Stimulated activated CD8-positive, alpha-beta memory T cell treated with anti-CD3 and anti-CD28 coated beads, Interleukin-15, amount 100 ng/mL, for 4 hours (primary cell): ENCODE measurements at places on chromosomes 12 and 14.
A peak's percentile ranks its signal among the peaks of the same experiment; 100 is the strongest.

DNA sequence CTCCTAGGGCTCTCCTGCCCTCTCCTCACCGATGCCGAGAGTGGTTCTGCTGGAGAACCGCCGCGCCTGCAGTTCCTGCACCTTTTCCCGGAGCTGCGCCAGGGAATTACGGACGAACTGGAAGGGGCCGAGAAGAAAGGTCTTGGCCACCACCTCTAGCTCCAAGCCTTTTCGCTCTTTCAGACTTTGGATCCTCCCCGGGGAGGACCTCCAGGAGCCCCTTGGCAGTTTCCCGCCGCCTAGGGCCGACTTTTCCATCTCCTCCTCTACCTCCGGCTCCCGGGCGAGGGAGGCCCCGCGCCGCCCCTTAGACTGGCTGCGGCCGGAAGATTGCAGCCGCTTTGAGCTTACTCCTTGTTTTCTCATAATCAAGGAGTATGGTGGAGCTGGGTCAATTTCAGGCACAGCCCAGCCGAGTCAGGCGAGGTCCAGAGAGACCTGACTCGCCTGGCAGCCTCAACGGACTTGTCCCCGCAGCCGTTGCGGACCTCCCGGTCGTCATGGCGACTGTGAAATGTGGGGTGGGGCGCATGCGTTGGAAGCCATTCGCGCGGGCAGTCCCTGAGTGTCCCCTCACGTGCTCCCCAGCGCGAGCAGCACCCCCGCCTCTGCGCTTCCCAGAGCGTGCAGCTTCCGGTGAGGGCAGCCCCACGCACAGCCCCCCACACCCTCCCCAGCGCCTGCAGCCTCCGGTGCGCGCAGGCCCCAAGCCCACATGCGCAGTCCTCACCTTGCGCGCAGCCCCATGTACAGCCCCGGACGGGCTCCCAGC is at the start of gene DPY19L2:
Gene DPY19L2 (minus strand): TSS at position 466 of the 772 bp plus-strand sequence. CDS start 100 bp downstream, at position 366.
- DNase-seq: peak; percentile 42

DNA sequence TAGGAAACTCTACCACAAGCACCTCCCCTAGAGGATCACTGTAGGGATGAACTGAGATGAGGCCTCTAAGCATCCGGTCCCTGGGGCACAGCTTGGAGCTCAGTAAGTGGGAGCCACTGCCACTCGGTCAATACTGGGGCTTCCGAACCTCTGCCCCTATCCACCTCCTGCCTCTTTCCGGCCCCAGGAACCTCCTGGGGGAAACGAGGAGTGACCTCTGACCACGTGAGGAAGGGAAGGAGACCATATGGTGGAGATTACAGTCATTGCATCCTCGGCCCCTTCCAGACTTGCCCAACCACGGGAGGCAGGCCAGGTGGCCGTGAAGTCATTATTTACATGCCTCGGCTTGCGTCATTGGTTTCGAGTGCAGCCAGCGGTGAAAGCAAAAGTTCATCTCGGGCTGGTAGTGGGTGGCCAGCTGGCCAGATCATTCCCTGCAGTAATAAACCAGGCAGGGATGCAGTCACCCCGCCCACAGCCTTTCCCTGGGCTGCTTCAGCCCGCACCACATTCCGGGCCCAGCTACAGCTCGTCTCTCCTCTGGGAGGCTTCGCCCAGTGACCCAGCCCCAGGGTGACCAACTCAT is 65.4 kb downstream of the C14orf132 start:
- no peak for DNase-seq

DNA sequence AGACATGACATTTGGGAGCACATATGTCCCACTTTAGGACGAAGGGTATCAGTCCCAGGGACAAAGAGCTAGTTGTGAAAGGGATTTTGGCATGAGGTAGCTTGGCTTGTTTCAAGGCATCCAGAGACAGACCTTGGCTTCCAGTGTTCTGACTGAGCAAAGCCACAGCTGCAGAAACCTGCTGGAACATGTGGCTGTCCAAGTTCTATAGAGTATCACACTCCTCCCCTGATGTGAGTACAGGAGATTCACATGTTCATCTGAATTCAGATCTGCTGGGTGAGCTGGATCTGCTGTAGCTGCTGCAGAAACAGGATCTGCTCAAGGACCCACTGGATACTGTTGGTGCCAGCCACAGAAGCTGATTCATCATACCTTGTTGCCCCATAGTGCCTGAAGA is 10.1 kb upstream of the C14orf39 start:
- no peak for DNase-seq

GRCh38 chr12:94481734-94482133 is 22.1 kb upstream of the CEP83 start:
- DNase-seq: no peak

DNA sequence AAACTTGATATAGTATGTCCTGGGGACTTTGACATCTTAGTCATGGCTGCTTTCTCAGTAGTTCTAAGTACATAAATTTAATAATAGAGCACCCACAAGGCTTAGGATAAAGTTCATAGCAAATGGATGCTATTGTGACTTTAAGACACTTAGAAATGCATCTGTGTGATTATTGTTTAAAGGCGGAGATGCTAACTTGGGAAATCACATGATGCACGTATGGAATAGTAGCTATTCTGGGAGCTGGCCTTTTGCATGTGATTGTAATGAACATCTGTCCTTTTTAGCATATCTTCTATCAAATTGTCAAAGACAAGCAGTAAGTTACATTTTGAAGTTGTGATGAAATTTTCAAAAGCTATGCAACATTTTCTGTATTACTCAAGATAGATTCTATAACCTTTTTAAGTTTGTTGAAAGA is 46.7 kb upstream of the ATP2A2 start:
- DNase-seq: no peak

DNA sequence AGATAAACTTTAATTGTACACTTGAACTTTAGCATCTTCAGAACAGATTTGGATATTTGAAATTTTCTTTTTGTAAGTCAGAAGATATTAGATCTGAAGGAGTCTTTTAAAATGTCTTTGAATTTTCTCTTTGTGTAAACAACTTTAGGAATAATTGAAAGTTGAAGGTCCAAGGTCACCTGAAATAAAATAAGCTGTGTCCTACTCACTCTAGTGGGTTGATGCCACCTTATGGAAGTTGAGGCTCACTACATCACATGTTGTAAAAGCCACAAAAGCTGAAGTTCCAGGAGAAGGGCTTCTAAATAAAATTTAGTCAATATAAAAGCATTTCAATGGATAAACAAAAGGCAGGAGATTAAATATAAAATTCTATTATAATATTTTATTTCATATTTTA is 122.0 kb upstream of the ATXN7L3B start:
- DNase-seq: no peak

DNA sequence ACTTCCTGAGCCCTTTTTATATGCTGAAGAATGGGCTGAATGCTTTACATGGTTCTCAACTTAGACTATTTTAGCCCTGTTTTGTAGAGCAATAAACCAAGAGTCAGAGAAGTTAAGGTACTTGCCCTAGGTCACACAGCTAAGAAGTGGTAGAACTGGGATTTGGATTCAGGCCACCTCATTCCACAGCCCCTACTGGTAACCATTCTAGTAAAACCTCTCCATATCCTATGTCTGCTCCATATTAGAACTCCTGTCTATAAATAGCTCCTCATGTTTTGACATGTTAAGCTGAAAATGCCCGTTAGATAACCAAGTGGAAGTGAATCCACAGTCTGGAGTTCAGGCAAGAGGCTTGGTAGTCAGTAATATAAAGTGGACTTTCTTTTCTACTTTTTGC is 111.6 kb downstream of the HECTD4 start:
- no peak for DNase-seq

GRCh38 chr12:54572881-54573280 is 15.6 kb downstream of the PPP1R1A start:
- DNase-seq: no peak

- no peak for DNase-seq
Measured at GRCh38 chr12:97552410-97553121, 90.0 kb downstream of the RMST start.

DNA sequence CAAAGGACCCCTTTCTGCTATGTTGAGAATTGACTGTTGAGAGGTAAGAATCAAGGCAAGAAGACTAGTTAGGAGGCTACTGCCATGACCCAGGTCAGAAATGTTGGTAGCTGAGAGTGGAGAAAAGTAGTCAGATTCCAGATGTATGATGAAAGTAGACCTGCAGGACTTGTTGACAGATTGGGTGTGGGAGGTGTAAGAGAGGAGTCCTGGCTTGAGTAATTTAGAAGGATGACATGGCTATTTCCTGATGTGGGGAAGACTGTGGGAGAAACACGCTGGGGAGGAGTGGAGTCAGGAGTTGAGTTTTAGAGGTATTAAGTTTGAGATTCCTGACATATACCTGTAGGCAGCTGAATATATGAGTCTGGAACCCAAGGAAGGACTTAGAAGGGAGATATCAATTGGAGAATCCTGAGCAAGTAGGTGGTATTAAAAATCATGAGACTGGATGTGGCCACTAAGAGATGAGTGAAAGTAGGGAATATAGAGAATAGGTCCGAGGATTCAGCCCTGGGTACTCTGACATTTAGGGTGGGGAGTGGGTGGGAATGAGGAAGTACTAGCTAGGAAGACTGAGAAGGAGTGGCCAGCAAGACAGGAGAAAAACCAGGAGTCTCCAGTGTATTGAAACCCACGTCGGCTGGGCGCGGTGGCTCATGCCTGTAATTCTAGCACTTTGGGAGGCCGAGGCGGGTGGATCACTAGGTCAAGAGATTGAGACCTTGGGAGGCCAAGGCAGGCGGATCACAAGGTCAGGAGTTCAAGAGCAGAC is 12.6 kb upstream of the DDX47 start:
- DNase-seq: no peak

DNA sequence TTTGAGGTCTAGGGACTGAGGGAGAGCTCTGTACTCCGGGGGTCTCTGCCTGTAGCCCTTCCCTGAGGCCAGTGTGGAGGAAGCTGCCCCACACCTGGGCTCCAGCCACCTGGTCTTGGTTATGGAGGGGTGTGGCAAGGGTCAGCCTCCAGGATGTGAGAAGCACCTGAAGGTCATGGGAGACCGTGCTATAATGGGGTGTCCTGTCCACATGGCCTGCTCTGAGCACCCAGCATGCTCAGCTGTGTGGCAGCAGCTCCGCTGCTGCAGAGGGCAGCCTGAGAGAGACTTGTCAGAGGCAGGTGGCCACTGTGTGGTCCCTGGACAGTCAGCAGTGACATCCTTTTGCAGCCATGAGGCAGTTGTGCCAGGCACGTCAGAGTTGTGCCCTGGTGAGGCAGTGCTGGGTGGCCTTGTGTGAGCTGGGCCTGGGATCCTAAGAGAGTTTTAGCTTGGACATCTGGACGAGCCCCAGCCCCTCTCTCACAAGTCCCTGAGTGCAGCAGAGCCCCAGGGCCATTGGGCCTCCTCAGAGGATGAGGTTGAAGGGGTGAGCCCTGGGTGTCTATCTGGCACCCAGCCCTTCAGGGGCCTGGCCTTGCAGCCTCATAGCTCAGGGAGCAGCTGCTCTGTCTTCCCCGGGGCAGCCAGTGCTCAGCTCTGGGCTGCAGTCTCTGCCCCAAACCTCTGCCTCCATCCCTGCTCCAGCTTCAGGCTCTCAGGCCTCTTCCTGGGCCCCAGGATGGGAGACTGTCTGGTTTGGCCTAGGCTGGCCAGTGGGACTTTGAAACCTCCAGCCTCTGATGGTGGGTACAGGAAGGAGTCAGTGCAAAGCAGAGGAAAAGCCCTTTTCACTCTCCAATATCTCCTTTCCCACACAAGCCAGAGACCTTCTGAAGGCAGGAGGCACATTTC is 7.4 kb upstream of the ATG101 start:
- DNase-seq: no peak

- no peak for DNase-seq
Measured at GRCh38 chr14:67690011-67690410, 5.6 kb downstream of the RDH11 start.

DNA sequence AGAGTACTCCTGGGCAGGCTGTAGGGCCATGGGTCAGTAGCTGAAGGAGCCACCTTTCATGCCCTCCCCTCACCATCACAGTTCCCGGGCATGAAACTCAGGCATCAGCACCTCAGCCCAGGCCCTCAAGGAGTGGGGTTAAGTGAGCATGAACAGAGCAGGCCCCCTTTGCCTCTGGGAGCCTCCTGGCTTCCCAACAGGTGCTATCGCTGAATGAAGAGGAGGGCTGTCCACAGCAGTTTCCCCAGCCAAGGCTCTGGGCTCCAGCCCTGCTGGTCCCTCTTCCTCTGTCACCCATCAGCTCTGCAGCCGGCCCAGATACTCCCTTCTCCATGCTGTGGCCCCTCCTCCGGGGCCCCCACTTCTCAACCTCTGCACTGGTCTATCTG is 184.3 kb downstream of the ZFP36L1 start:
- no peak for DNase-seq

- no peak for DNase-seq
Measured at GRCh38 chr12:24561882-24562770, 386.8 kb downstream of the BCAT1 start.

GRCh38 chr12:132588319-132588718 is 22.1 kb downstream of the LRCOL1 start:
- DNase-seq: no peak

GRCh38 chr14:58738876-58739275 is 101.1 kb downstream of the DACT1 start:
- no peak for DNase-seq

DNA sequence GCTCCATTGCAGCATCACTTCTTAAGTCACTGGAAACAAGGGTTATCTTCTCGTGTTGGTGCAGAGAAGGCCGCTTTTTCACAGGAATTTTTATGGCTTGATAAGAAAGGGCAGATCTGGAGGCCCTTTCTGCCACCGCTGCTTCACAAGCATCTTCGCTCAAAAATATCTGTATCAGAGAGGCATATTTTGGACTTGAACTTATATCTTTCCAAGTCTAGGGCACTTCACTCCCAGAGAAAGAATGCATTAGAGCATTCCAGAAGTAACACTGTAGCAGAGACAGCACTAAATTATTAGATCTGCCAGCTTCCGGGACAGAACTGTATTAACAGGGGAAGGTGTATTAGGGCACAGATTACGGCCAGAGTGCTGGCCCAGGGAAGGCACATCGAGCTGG is 151.7 kb upstream of the AMIGO2 start:
- DNase-seq: no peak

- no peak for DNase-seq
Measured at GRCh38 chr12:47729233-47729632, 3.9 kb upstream of the ENDOU start.

DNA sequence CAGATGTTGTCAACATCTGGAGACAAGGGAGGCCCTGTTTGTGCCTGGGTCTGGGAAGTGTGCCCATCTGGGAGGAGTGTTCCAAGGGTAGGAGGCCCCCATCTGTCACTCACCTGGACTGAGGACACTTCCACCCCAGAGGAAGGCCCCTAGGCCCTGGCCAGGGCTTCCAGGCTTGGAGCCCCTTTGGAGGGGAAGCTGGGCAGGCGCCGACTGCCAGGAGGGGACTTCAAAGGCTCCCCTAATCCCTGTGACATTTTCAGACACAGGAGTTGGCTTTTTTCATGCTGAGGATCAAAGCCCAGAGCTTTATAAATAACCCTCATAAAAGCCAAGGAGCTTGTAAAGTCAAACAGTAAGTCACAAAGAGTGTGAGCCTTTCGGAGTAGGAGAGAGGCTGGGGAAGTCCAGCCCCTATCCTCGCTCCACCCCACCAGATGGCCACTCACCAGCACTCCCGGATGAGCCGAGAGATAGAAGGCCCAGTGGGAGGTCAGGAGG is 17.6 kb upstream of the FAM222A start:
- DNase-seq: no peak

DNA sequence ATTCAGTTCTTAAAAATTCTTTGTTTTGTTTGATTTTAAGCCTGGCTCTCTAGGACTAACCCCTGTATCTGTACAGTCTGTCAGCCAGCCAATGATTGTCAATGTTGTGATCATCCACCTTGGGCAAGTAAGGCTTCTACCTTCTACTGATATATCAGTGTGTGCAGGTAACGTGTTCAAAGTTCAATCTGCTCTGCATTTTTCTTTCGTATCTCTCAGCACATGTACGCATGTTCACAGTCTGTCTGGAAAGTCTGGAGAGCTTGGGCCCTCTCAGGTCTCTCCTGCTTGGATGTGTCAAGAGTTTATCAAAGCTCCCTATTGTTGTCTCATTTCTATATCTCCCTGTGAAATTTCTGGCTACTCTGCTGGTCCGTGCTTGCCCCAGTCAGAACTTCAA is 138.6 kb upstream of the VRK1 start:
- DNase-seq: no peak
